ENCODE measurements at places on chromosomes 7 and 10. TPM values are rescaled to one million over a fixed set of nuclear protein-coding genes. Genes with fewer than 3 reads are reported as not detected.

Gene AKR1C2
- total RNA-seq: 32.3 TPM

Gene KCNIP2
- 0.54 TPM for total RNA-seq

Gene COL26A1
- total RNA-seq: not detected

Gene ELN
- total RNA-seq: 36.3 TPM

Gene STEAP1B
- 1.8 TPM for total RNA-seq

Gene GHRHR
- not detected for total RNA-seq

Gene OR6V1
- not detected for total RNA-seq

Gene CLEC2L
- not detected for total RNA-seq

Gene SLC29A3
- total RNA-seq: 1.3 TPM

Gene RABGEF1
- total RNA-seq: 21.5 TPM

Gene TRUB1
- total RNA-seq: 19.3 TPM

Gene TSC22D4
- 78.3 TPM for total RNA-seq

Gene ARMS2
- total RNA-seq: not detected
